ENCODE measurements at places on chromosomes 11 and 22.

- DNase-seq = no peak
These were observed 19.1 kb downstream of the RIC3 start for GRCh38 chr11:8149726-8150125.

GRCh38 chr11:59556115-59556916, 45.0 kb downstream of the OR4D9 start:
- DNase-seq = peak; percentile 66

DNA sequence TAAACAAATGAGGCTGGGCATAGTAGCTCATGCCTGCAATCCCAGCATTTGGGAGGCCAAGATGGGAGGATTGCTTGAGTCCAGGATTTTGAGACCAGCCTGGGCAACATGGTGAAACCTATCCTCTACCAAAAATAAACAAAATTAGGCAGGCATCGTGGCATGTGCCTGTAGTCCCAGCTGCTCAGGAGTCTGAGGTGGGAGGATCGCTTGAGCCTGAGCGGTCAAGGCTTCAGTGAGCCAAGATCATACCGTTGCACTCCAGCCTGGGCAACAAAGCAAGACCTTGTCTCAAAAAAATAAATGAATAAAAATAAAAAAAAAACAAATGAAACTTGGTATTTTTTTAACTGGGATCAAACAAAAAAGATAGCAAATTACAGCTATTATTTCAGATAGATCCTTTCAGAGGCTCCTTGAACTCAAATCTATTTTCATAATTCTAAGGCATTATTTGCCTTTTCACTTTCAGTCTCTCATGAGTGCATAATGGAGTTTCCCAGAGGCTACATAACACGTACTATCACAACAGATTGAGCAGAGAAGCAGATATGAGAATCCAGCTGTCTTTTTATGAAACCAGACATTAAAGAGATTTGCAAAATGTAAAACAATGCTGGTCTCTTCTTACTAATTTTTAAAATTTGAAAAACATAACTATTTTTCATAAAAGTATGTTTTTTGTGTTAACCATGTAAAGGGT, 23.1 kb downstream of the DDIAS start:
- no peak for DNase-seq

DNA sequence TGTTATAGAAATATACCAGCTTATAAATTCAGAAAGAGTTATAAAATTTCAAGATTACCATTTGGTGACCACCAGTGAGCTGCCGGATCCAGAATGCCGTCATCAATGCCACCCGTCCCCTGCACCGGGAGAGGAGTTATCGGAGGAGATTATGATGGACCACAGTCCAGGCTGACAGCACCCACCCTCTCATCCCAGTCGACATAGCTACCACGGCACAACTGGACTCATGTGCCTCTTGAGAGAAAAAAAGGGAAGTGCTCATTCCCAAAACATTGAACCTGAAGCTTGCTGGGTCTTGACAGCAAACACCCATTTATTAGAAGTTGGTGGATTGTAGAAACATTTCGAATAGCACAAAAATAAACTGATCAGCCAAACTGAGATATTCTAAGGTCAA, 1331.5 kb downstream of the TBC1D22A start:
- no peak for DNase-seq

DNA sequence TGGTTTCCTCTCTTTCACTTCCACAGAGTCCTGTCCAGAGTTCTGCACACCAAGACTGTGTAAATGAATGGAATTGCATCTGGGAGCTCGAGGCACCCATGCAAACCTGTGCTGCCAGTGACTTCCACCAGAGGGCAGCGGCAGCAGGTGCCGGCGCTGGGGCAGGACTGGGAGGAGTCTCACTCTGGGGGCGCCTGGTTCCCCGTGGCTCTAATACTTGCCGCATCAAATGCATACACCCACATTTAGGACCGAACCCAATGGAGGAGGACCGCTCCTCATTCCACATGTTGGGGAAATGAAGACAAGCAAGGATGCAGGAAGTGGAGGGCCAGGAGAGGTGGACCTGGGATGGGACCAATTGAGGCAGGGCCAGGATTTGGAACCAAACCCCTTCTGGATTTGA, 1.1 kb upstream of the CD6 start:
- DNase-seq = peak; percentile 22

DNA sequence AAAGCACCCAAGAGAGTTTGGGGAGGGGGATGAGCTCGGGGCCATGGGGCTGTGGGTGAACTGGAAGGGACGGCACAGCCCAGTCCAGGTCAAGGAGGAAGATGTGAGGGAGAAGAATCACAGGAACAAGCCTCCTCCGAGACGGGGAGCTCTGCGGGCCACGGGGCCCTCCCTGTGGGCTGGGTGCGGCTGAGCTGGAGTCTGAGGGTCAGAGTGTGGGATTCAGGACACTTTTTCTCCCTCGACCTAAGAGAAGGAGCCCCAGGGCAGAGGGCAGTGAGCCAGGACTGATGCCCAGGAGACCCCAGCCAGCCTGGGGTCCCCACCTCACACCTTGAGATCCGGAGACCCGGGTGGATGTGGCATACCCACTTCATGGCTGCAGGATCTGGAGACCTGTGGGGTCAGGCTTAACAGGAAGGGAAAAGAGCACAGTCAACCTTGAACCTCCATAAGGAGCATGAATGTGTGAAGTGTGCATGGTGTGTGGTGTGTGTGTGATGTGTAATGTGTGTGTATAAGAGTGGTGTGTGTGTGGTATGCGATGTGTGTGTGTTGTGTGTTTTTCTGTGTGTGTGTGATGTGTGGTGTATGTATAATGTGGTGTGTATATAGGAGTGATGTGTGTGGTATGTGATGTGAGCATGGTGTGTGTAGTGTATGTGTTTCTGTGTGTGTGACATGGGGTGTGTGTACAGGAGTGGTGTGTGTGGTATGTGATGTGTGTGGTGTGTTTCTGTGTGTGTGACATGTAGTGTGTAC, 504.6 kb downstream of the BRD1 start:
- no peak for DNase-seq

GRCh38 chr11:35099278-35100012, 39.5 kb upstream of the CD44 start:
- no peak for DNase-seq

GRCh38 chr22:23012081-23012622, 58.2 kb upstream of the GNAZ start:
- no peak for DNase-seq

GRCh38 chr11:889687-890475, 20.7 kb downstream of the CHID1 start:
- no peak for DNase-seq

DNA sequence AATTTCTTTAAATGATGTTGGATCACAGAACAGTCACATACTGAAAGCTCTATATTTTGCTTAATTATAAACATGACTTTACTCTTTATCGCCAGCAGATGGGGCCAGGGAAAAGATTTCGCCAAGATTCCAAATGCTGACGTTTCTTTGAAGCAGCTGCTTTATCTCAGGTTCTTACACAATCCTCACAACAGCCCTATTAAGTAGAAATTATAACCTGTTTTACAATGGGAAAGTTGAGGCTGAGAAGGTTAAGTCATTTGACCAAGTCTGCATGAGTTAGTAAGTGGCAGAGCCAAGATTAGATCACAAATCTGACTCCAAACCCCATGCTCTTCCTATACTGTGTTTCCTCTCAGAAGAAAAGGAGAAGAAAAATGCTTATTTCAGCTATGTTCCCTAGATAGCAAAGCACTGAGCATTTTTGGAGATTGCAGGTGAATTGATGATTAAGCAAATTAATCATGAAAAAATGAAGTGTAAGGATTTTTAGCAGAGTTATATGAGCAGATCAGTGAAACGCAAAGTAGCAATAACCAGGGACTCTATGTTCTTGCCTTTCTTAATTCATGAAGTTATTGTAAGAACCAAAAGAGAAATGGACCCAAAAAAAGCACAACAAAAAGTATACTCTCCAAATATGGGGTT, 79.0 kb downstream of the AASDHPPT start:
- no peak for DNase-seq

GRCh38 chr22:23259916-23260644, 79.8 kb downstream of the BCR start:
- no peak for DNase-seq

GRCh38 chr22:28115426-28115825, 196.4 kb upstream of the PITPNB start:
- no peak for DNase-seq

GRCh38 chr22:27150544-27150941, 493.2 kb downstream of the MIAT start:
- no peak for DNase-seq

GRCh38 chr11:27209562-27210005, 153.4 kb downstream of the CCDC34 start:
- no peak for DNase-seq

- no peak for DNase-seq
These were observed 3.2 kb downstream of the FUT4 start for GRCh38 chr11:94546886-94547285.

DNA sequence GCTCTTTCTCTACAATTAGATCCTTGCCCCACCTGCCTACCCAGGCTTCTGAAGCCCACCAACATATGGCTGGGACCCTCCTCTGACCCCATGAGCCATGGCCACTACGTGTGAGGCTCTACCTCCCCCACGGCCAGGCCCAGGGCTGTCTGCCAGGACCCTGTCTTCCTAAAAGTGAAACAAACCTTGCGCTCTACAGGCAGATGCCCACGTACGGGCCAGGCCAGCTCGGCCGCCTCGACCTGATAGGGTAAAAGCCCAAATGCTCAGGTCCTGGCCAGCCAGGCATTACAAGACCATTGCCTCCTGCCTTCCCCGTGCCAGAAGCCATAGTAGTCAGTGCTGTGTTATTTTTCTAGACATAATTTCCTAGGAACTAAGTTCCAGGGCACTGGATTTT, 1496.4 kb downstream of the BRD1 start:
- DNase-seq = no peak

GRCh38 chr11:8335683-8336082, 72.0 kb upstream of the LMO1 start:
- no peak for DNase-seq

DNA sequence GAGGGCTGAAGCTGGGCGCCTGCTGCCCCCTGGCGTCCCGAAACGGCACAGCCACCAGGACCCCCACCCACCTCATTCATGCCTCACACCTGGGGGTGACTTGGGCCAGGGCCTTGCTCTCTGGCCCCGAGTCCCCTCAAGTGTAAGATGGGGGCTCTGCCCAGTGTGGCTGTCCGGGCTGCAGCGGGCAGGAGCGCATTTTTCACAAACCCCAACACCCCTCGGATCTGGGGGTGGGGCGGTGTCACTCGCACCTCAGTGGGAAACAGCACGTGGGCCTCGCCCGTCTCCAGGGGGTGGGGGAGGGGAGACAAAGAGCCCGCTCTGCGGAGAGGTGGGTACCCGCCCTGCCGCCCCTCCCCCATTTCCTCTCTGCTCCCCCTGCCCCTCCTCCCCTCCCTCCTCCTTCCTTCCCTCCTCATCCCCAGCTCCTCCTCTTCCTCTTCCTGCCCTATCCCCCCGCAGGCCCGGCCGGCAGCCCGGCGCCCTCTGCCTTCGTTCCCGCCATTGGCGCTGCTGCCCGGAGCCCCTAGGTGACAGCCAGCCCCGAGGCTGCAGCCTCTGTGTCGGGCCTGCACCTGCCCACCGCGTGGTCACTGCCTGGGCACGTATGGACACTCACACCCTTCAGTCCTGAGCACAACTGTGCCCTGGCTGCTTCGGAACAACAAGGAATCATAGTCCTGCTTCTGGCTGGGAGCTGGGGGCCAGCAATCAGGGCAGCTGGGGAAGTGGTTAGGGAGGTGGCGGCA, 6.8 kb upstream of the CDKN1C start:
- DNase-seq = peak; percentile 55

DNA sequence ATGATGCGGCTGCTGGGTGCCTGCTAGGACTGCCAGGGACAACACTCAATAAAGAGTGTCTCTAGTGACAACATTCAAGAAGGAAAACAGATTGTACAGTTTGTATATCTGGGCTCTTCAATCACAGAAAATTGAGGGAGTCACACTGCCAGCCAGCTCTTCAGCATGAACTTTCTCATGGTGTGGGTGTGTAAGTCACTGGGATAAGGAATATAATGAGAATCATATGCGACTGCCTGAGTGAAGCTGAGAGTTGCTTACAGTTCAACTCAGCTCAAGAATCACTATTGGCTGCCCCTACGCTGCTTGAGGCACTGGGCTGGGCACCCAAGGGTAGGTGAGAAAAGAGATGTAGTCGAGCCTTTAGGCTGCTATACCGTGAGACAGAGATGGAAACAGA, 328.1 kb upstream of the PITPNB start:
- DNase-seq = no peak

DNA sequence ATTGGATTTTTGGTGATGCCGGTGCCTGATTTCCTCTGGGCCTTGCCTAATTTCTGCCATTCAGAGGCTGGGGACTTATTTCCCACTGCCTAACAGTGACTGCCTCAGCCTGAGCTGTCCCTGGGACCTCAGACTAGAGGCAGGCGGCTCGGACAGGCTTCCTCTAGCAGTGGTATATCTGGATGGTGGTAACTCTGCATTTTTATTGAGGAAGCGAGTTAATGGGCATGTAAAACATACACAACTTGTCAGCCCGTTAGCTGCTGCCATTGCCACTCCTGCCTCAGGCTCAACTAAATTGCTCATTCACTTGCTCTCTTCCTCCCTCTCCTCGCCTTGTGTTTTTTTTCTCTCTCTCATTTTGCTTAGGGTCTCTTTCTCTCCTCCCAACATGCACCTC, 561.6 kb downstream of the BUD13 start:
- no peak for DNase-seq

GRCh38 chr11:114060392-114061047, 1.0 kb downstream of the ZBTB16 start:
- DNase-seq = no peak

DNA sequence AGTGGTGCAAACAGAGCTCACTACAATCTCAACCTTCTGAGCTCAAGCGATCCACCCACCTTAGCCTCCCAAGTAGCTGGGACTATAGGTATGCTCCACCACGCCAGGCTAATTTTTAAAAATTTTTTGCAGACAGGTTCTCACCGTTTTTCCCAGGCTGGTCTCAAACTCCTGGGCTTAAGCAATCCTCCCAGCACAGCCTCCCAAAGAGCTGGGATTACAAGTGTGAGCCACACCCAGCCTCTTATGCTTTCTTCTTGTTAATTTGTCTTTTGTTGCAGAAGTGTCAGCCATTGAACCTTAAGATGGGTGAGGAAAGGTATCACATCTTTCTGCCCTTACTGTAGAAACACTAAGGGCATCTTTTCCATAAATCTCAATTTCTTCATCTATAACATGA, 34.9 kb downstream of the DENND5A start:
- no peak for DNase-seq

- no peak for DNase-seq
These were observed 117.4 kb upstream of the B3GAT1 start for GRCh38 chr11:134529212-134530096.

- no peak for DNase-seq
These were observed 93.3 kb downstream of the SGSM3 start for GRCh38 chr22:40463683-40464082.
